CD8-positive, alpha-beta memory T cell (primary cell): ENCODE measurements at places on chromosomes 2 and 18. TPM values are rescaled to one million over a fixed set of nuclear protein-coding genes. Genes with fewer than 3 reads are reported as not detected.

DNA sequence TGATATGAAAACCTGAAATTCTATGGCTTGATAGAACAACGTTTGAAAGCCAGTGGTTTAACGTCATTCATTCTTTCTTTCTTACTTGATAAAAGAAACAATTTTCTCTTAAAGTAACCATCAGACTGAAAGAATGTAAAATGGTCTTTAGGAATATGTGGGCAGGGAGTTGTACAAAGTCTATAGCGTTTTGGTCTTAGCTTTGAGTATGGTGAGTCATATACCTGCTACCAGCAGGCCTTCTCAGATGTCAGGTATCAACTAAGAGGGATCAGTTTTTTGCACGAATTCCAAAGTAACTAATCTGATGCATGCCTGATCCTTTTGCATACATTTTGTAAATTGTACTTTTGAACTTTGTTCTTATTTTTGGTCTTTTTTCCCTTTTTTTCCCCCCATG lies 101.5 kb upstream of the DSEL start:
- DNase-seq: no peak

DNA sequence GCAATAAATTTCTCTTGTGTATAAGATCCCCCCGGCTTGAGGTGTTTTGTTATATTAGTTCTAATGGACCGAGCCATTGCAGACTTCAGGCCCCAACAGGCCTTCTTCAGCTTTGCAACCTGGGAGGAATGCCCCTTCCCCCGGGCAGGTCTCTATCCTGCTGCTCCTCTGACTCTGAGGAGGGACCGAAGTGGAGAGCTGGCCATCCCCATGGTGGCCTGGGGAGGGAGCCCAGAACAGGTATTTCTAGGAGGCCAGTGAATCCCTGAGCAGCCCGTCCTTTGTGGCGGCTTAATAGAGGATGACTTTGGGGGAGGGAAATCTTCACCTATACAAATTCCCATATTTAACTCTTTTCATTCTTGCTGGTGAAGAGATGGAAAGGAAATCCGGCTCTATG lies 715.8 kb upstream of the SOX11 start:
- no peak for DNase-seq

DNA sequence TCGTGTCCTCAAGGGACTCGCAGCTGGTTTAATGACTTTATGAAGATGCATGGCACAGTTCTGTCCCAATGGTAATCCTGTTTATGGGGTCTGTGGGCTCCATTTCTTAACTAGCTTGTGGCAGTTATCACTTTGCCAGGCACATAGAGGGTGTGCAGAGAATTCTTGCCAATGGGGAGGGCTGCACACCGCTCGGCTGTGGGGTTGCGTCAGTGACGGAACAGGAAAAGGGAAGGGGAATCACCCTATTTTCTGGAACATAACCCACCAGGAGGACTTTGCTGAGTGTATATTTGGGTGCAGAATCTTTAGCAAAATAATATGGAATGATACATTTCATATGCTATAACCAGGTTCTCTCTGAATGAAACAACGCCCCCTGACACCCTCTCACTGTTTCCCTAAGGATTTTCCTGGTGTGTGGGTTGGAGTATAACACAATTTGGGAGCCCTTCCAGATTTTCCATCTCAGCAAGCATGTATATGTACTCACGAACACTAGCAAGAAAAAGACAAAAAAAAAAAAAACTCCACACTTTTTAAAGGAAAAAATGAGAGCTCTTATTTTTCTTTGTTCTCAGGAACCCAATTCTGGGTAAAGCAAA lies 43.9 kb upstream of the TRIB2 start:
- DNase-seq: no peak

GRCh38 chr2:188969236-188969635 lies 4.9 kb upstream of the COL3A1 start:
- no peak for DNase-seq

- no peak for DNase-seq
Measured at GRCh38 chr2:74198023-74198460, 373 bp upstream of the MTHFD2 start.

DNA sequence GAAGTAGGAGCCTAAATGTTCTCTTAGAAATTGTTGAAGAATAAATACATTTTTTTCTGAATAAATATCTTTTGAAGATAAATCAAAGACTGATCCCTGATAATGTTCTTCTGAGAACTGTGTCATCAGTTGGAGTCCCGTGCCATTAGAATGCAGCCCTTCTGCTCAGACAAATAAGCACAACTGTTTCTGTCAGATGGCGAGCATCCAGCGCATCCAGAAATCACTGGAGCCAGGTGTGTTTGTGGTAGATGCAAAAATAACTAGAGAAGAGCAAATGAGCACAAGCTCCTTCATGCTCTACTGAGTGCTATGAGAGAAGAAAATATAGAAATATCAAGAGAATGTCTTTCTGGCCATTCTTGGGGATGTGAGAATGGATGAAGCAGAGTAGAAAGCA lies 573.7 kb downstream of the THSD7B start:
- no peak for DNase-seq

- DNase-seq: no peak
Measured at GRCh38 chr2:236334122-236334876, 70.1 kb upstream of the ASB18 start.

- no peak for DNase-seq
Measured at GRCh38 chr2:226634943-226635604, 164.5 kb downstream of the IRS1 start.

GRCh38 chr18:5600378-5601071 lies 56.7 kb upstream of the EPB41L3 start:
- DNase-seq: no peak

GRCh38 chr18:72601481-72601880 lies 57.3 kb upstream of the CBLN2 start:
- no peak for DNase-seq

DNA sequence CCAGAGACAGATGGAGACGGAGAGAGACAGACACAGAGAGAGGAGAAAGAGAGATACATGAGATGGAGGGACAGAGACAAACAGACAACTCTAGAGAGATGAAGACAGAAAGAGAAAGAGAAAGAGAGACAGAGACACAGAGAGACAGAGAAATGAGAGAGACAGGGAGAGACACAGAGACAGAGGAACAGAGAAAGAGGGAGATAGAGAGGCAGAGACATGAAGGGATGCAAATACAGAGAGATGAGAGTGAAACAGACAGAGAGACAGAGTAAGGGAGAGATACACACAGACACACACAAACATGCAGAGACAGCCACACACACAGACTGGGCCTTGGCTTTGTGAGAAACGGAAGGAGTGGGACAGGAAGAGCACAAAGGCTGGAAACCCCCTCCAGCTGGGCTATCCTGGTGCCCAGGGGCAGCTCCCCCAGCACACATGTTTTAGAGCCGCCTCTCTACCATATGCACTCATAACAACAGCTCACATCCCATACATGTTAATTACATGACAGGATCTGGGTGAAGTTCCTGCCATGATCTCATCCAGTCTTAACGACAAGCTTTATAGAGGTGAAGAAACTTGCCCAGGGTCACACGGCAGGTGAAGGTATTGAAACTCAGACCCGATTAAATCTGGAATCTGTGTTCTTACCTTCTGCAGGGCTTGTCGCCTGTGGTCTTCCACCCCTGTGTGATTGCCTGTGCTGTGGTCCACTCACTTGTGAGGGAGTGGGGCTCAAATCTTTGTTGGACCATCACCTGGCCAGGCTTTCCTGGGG lies 32.4 kb downstream of the IL18R1 start:
- no peak for DNase-seq

- DNase-seq: no peak
Measured at GRCh38 chr2:227164763-227165291, 403 bp downstream of the COL4A3 start.

- DNase-seq: no peak
Measured at GRCh38 chr2:229287823-229288222, 16.7 kb upstream of the PID1 start.

- no peak for DNase-seq
Measured at GRCh38 chr2:143262389-143262788, 133.2 kb downstream of the ARHGAP15 start.

DNA sequence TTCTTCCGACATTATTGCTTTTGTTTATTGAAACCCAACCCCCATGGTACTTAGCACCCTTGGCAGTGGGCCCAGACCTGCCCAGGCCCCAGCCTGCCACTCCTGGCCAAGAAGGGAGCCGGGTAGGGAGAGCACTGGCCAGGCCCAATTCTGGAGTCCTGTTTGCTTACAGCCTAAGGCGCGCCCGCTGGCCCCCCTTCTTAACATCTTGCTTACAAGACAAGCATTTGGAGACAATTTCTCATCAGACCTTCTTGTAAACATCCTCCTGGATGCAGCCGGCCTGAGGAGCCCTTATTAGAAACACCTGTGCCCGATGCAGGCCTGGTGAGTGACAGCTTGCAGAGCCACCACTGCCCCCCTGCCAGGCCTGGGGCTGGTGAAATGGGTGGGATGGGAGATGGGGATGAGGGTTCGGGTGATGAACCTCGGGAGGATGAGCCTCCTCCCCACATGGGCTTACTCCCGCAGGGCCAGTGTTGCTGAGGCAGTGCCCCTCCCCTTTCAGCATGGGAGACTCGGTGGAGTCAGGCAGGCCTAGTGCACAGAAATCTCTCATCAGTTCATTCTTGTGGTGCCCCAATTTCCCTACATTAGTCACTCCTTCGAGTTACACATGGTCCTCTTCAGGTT lies 217.5 kb downstream of the CYP26B1 start:
- no peak for DNase-seq

Gene DLGAP1
- 0.07 TPM for total RNA-seq
